ENCODE measurements at places on chromosomes 16 and 17.
A peak's percentile ranks its signal among the peaks of the same experiment; 100 is the strongest.

DNA sequence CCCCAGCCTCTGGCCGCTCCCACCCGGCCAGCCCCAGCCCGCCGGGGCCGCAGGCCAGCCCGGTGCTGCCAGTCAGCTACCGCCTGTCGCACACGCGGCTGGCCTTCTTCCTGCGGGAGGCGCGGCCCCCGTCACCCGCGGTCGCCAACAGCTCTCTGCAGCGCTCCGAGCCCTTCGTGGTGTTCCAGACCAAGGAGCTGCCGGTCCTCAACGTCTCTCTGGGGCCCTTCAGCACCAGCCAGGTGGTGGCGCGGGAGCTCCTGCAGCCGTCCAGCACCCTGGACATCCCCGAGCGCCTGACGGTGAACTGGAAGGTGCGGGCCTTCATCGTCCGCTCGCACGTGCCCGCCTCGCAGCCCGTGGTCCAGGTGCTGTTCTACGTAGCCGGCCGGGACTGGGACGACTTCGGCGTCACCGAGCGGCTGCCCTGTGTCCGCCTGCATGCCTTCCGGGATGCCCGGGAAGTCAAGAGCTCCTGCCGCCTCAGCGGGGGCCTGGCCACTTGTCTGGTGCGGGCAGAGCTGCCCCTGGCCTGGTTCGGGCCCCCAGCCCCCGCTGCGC, 46.8 kb downstream of the TMEM132E start:
- DNase-seq, result no peak

GRCh38 chr17:10196941-10197340, 1.5 kb downstream of the GAS7 start:
- no peak for DNase-seq

DNA sequence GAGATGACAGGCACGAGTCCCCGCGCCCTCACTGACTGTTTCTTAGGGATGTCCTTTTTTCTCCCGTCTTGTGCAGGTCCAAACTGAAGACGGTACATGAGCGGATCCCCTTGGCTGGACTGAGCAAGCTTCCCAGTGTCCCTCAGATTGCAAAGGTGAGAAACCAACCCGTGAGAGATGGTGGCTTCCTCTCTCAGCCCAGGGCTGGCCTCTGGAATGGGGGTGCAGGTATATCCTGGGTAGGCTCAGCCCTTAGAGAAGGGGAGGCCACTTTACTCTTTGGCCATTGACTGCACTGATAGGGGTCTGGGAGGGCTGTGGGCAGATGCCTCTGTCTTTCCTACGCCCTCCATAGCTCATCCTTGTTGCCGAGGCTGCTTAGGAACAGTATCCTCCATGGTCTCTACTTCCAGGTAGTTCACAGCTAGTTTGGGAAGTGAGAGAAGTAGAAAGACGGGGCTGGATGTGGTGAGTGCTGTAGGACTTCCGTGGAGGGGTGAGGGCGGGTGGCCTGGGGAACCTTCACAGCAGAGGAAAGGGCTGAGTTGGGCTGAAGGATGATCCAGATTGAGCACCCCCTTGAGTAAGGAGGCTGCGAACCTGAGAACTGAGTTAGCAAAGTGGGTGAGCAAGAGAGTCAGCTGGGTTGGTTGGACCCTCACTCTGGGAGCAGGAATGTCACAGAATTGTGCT, 83.0 kb downstream of the OR1D5 start:
- DNase-seq, result no peak

DNA sequence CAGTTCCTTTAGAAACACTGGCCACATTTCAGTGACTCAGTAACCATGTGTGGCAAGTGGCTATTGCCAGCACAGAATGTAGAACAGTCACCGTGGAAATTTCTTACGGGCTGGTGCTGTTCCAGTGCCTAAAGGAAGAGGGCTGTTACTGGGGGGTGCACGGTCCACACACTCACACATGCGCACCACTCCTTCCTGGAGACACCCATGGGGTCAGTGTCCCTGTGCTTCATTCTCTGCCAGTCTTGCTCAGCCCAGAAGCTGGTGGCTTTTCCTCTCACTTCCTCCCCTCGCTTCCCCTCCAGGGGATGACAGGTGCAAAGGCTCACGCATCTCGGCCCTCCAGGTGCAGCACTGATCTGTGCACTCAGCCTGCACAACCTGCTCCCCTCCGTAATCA, 115.6 kb downstream of the CCDC182 start:
- DNase-seq, result no peak

DNA sequence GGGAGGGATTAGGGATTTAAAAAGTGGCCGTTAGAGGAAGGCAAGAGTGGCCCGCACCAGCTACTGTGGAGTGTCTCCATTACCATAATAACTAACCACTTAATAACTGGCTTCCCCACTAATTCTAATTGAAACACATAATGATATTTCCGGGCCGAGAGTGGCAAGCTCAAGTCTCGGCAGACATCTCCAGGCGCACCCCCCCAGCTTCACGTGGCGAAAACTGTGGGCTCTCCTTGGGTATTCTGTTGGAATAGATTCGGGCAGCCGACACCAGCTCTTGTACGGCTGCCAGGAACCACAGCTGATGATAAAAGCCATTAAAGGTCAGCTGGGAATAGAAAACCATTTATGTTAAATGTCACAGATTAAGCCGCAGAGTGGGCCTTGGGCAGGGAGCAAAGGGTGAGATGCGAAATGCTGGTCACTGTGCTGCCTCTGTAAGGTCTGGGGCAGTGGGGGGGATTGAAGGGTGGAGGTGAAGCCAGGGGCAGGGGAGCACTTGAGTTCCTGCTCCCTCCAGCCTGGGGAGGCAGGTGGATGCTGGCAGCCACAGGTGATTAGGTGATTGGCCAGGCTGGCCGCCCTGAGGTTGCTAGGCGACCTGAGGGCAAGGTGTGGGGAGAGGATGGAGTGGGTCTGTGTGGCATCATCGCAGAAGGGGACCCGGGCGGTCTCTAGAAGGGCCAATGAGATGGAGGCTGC, 115.6 kb upstream of the SDK2 start:
- DNase-seq, result peak; percentile 21

GRCh38 chr16:89709166-89709565, 7.7 kb upstream of the SPATA2L start:
- DNase-seq, result no peak

DNA sequence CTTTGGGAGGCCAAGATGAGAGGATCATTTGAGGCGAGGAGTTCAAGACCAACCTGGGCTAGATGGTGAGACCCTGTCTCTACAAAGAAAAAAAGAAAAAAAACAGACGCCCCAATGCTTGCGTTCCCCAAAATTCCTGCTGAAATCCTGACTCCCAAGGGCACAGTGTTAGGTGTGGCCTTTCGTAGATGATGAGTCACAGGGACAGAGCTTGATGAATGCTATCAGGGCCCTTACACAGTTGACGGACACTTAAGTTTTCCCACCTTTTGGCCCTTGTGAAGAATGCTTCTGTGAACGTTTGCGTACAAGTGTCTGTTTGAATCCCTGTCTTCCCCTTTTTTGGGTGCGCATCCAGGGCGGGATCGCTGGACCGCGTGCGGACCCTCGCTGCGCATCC, 16.5 kb upstream of the ZNF750 start:
- no peak for DNase-seq

DNA sequence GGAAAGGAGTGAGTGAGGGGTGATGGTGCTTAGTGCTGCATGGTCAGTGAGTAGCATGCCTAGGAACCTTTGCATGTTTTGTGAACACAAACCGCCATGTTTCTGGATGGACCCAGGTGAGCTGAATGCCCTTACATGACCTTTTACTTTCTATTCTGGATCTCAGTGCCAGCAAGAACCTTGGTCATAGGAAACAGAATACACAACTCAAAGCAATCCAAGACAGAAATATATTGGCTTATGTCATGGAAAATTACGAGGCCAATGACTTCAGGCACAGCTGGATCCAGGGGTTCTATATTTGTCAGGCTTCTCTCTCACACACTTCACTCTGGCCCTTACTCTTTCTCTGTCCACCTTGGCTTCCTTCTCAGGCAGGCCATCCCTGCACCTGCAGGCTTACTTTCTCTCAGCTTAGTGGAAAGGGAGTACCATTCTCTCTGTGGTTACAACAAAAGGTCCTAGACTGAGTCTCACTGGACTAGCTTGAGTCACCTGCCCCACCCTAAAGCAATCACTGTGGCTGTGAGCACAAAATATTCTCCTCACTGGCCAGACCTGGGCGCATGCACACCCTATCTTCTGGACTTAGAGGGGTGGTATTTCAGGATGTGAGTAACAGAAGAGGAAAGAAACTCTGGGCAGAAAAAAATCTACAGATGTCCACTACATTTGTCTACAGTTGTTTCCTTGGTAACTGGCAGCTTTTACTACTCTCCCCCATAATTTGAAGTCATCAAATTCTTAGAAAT, 20.4 kb upstream of the CPNE2 start:
- no peak for DNase-seq

DNA sequence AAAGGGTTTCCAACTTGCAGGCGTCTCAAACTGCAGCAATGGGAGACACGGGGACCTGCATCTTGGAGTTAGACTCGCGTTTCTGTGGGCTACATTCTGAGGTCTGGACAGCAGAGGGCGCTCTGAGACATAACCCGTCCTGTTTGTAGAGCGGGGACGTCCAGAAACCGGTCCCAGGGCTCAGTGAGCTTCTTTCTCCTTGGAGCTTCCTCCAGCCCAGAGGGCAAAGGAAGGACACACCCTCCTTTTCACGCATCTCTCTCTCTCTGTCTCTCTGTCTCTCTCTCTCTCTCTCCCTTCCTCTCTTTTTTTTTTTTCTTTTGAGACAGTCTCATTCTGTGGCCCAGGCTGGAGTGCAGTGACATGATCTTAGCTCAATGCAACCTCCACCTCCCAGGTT, 19.8 kb downstream of the COX4I1 start:
- peak; percentile 32 for DNase-seq

- DNase-seq, result no peak
Observed at GRCh38 chr16:24773771-24774427, 44.4 kb downstream of the TNRC6A start.

- DNase-seq, result no peak
Observed at GRCh38 chr16:80066805-80067580, 466.5 kb upstream of the MAF start.

GRCh38 chr16:75017670-75018525, 19.1 kb downstream of the ZNRF1 start:
- DNase-seq, result no peak

DNA sequence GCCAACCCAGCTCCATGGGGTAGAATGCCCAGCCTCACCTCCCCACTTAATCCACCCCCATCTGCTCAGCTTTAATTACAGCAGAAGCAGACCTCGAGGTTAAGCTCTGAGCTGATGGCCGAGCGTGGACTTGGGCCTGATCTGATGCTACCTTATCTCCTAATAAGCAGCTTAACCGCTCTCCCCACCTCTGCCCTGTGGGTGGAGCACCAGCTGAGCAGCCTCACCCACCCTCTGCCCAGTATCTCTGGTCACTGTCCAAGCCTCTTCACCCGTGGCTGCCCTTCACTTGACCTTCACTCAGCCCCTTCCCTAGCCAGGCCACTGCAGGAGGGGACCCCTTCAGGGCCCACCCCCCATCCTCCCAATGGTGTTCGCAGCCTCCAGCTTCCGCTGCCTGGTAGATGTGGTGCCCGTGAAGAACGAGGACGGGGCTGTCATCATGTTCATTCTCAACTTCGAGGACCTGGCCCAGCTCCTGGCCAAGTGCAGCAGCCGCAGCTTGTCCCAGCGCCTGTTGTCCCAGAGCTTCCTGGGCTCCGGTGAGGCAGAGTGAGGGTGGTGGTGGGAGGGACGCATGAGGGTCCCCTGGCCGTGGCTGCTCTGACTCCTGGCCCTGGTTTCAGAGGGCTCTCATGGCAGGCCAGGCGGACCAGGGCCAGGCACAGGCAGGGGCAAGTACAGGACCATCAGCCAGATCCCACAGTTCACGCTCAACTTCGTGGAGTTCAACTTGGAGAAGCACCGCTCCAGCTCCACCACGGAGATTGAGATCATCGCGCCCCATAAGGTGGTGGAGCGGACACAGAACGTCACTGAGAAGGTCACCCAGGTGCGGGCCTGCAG, 6.8 kb downstream of the KCNH6 start:
- no peak for DNase-seq

GRCh38 chr16:89507214-89507833, 879 bp upstream of the SPG7 start:
- no peak for DNase-seq

DNA sequence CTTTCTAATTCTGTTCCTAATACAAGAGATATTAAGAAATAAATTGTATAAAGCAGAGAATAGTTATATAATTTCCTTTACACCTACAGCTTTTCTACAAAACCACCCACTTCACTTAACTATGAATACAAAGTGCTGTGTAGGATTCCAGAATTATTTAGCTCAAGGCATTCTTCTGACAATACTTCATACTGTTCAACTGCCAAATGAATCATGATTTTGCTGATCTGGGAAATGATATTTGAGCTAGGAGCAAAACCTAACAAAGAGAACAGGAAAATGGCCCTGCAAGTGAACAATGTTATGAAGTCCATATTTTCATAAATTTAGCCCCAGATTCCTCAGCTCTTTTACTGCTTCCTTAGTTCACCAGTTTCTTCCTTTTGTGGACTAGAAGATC, 12.9 kb downstream of the BBS2 start:
- no peak for DNase-seq

- no peak for DNase-seq
Observed at GRCh38 chr16:50881331-50881830, 139.5 kb downstream of the CYLD start.

- DNase-seq, result peak; percentile 60
Observed at GRCh38 chr17:74431568-74432423, at the start of gene GPRC5C. GPRC5C (plus strand) TSS chr17:74432088; CDS start chr17:74439777, 7,689 bp downstream.

- no peak for DNase-seq
Observed at GRCh38 chr17:45414990-45415881, 17.4 kb downstream of the ARHGAP27 start.

DNA sequence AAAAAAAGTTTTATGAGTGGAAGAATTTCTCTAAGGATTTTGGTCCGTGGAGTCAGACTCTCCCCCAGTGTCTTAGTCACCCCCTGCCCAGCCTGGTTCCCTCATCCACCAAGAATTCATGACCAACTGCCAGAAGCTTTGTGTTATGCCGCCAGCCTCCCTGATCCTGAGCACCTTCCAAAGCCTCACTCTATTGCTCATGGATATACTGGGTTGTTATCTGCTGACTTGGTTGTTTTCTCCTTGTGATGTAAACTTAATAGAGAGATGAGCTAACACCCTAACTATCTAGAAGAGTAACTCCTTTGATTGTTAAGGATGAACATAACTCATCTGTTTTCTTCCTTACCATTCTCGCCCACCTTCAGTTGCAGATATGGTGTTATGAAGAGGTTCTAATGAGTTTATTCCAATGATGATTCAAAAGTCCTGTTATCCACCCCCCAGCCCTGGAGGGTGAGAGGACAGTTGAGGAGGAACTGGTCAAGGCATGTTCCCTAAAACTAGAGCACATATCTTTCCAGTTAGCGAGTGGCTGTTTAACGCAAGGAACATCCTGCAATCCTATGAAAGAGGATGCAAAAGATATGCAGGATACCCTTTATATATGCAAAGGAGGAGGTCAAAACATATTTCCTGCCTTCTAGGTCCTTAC, 1.5 kb upstream of the PSMD3 start:
- no peak for DNase-seq

Data from urinary bladder (tissue), 4 donors.